Ascending aorta (tissue), 2 donors: ENCODE measurements at places on chromosomes 12 and 14. TPM values are rescaled to one million over a fixed set of nuclear protein-coding genes. Genes with fewer than 3 reads are reported as not detected.
A peak's percentile ranks its signal among the peaks of the same experiment; 100 is the strongest.

SYNE3 gene
- 84.1 TPM for total RNA-seq

DNA sequence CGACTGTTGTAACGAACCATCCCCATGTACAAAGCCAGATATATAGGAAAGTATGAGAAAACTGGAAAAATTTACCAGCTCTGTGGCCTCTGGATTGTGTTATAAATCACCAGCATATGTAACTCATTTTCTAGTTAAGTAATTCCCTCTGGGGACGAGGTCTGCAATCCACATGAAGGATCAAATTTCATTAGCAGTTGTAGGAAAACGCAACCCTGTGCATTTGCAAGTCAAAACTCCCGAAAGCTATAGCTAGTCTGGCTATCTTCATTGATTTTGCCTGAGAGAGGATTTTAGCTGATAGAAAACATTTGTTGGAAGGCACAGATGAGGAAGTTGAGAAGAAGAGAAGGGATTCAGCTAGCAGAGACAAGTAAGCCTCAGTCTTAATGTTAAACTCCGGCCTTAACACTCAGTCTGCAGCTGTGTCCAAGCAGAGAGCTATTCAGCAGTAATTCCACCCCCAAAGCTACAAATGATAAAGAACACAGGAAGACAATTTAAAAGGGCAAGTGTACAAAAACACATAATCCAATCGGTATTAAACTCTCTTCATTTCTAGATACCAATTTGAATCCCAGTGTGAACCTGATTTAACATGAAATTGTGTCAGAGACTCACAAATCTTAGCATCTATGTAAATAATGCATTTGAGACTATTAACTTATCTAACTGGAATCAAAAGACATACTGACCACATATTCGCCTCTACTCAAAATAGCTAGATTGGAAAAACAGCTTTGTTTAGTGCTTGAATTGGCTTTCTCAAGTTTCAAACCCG lies 54.2 kb upstream of the CERS5 start:
- H3K4me3 ChIP-seq: peak overlapping the region; percentile 53
- H3K4me1 ChIP-seq: peaks cover 3% of the 10 kb centered on the region
- H3K27me3 ChIP-seq: no peaks in the 10 kb centered on the region

DNA sequence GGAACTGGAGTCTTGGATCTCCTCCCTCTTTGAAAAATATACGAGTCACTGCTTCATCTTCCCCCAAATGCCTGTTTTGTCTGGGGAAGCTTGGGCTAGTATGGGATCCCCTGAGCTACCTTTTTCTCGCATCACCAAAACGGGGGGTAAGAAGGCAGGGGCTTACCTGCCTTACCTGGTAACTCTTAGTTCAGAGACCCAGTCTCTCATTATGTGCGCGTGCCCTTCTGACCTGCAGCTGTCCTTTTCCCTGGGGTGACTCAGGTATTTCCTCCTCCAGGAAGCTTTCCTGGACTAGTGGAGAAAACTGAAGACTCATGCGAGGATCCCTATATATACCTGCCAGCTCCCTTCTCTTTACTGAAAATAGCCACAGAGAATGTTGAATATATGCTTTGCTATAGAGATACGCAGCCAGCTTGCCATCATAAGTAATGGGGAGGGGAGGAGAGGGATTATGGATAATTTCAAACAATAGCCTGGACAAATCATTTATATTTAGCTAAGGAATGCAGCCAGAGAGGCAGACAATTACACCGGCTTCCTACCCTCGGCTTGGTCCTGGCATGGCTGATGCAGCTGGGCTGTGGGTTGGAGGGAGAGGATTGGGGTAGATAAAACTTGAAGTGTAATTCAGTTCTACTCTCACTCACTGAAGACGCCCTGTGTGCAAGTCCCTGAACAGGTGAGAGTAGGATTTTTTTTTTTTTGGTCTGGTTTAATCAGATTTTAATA lies 1.1 kb downstream of the TSPAN9 start:
- peak overlapping the region; percentile 85 for H3K4me3 ChIP-seq
- peaks cover 6% of the 10 kb centered on the region for H3K4me1 ChIP-seq
- DNase-seq: no peak

DNA sequence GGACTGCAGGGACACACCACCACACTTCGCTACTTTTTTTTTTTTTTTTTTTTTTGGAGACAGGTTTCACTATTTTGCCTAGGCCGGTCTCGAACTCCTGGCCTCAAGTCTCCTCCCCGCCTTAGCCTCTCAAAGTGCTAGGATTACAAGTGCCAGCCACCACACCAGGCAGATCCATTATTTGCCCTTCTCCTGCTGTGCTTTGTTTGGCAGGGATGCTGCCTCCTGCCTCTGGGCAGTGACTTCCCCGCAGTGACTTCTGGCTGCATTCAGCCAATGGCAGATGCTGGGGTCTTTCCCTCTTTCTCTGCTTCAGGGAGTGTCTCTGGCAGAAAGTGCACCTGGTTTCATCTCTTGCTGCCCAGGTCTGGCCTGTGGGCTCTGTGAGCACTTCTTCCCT lies 6.7 kb upstream of the MORN3 start:
- no peak overlapping the region for H3K4me3 ChIP-seq
- no peak overlapping the region for H3K27ac ChIP-seq
- no peaks in the 10 kb centered on the region for H3K36me3 ChIP-seq

- DNase-seq: no peak
- H3K36me3 ChIP-seq: no peaks in the 10 kb centered on the region
- H3K4me1 ChIP-seq: no peaks in the 10 kb centered on the region
- H3K27ac ChIP-seq: no peak overlapping the region
- H3K27me3 ChIP-seq: no peaks in the 10 kb centered on the region
Measured at GRCh38 chr14:70697701-70698100, 56.0 kb downstream of the TTC9 start.
